ENCODE measurements at places on chromosomes 5 and 9.

DNA sequence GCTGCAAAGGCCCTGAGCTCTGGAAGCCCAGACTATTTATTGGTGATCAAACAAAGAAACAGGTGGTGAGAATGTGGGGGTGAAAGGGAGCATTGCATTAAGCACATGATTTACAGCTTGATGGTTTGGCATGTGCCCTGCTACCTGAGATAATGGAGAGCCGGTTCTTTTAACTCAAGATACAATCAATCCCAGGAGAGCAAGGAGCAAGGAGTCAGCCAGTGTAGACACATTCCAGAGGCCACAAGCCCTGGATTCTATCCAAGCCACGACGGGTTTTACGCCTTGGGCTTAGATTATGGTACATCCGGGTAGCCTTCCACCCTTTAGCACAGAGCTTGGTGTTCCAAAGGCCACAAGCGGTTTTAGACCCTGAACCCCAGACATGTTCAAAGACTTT is 292.2 kb downstream of the CYLC2 start:
- no peak for DNase-seq

DNA sequence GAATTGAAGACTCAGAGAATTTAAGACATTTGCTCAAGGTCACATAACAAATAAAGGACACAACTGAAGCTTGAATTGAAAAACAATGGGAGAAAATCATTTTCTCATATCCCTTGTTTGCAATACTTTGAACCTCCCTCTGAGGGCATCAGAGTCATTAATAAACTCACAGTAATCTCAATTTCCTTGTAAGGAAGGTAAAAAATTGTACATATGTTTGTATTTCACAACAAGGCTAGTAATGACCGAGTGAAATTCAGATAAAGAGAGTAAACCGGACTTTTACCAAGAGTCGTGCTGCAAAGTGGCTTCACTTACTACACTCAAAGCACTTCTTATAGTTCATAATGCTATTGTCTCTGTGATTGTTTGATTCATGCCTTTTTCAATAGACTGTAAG is 665.0 kb downstream of the NR2F1-AS1 start:
- DNase-seq, result peak; percentile 5

DNA sequence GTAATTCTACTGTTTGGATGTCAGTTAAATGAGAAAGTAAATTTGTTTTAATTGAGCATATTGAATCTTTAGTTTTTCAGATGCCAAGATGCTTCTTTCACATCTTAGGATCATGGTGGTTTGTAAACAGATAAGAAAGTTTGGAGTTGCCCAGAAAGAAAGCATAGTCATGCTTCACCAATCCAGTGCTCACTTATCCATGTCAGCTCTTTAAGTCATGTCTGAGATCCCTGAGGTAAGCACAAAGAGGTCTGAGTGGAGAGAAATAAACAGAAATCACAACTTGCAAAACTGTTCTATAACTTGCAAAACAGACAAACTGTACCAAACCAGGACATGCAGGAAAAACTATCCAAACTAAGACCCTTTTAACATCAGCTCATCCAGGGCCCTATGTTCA is 87.7 kb downstream of the OSTF1 start:
- no peak for DNase-seq

DNA sequence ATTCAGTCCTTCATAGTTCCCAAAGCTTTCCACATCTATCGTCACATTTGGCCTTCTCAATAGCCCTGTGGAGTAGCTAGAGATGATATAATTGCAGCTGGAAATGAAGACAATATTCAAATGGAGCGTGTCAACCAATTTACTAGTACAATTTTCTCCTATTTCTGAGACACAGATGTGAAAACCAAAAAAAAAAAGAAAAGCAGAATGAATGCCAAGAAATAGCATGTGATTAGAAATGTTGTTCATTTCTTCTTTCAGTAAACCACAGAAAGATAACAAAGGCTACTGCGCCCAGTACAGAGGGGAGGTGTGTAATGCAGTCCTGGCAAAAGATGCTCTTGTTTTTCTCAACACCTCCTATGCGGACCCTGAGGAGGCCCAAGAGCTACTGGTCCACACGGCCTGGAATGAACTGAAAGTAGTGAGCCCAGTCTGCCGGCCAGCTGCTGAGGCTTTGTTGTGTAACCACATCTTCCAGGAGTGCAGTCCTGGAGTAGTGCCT is 99.0 kb downstream of the MUSK start:
- DNase-seq, result no peak

DNA sequence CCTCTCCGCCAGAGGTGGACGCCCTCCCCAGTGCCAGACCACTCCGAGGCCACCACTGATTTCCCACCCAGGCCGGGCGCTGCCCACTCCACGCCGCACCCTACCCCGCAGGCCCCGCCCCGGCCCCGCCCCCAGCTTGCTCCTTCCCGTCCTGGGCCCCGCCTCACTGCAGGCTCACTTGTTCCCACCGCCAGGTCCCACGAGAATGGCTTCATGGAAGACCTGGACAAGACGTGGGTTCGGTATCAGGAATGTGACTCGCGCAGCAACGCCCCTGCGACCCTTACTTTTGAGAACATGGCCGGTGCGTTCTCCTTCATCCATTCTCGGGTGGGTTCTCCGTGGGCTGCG is 6.5 kb downstream of the LRRC26 start:
- no peak for DNase-seq

DNA sequence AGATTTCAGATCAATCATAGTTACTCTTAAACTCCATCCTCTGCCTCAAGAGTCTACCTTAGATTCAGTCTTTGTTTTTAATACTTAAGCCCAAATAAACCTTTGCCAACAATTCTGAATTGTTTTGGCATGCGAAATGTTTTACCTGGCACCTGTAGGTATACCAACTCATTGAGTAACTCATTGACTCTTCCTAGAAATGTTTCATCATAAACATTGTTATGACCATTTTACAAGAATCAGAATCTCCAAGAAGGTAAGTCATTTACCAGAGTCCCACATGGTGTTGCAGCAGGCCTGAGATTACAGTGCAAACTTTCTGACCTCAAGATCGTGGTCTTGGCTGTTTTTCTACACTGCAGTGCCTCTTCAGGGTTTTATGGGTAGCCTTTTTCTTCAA is 750.4 kb downstream of the BRINP1 start:
- DNase-seq, result no peak

DNA sequence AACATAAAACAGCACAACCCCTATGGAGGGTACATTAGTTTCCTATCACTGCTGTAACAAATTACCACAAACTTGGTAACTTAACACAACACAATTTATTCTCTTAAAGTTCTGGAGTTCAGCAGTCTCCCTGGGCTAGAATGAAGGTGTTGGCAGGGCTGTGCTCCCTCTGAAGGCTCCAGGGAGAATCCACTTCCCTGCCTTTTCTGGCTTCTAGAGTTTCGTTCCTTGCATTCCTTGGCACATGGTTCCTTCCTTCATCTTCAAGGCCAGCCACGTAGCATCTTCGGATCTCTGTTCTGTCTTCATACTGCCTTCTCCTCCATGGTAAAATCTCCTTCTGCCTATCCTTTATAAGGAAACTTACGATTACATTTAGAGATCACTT is 25.0 kb upstream of the GSN start:
- DNase-seq, result no peak

GRCh38 chr5:78538240-78538850 is 110.2 kb downstream of the LHFPL2 start:
- DNase-seq, result no peak

- no peak for DNase-seq
Measured at GRCh38 chr5:118921866-118922265, 66.5 kb downstream of the DTWD2 start.

GRCh38 chr5:124654418-124654817 is 92.0 kb downstream of the ZNF608 start:
- no peak for DNase-seq

- no peak for DNase-seq
Measured at GRCh38 chr5:66015196-66015960, 89.0 kb downstream of the ERBIN start.

GRCh38 chr5:115713408-115713807 is 87.6 kb upstream of the TMED7 start:
- DNase-seq, result no peak

DNA sequence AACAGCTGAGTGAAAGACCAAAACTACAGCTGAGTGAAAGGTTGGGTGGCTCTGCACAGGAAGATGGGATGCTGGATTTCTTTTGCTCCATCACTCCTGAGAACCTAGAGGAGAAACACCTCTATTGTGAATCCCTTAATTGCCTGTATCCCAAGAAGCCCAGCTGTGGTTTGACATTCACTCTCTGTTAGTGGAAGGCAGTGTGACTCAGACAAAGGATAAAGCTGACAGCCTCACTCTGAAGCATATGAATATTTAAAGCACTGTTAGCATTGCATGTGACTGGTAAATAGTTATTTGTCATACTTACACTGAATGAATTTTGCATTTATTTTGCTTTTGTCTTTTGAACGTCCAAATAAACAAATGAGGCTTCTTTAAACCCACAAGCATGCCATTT is 367.1 kb upstream of the RIOK2 start:
- DNase-seq, result peak; percentile 4

GRCh38 chr5:90519081-90519480 is 10.3 kb downstream of the LYSMD3 start:
- no peak for DNase-seq

DNA sequence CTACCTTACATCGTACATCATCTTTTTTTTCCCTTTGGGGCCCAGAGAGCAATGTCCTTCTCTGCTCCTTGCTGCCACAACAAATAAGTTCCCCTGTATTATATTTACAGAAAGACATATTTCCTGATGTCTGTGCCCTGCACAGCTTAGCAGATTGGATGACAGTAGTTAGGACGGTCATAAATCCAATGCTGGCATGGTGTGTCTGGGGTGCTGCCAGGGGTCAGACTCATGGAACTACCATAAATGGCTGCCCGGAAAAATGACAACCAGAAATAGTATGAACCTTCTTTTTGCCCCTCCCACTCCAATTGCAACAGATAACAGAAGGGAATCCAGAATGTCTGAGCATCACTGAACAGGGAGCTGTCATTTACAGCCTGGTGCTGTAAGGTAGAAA is 511.1 kb downstream of the PSAT1 start:
- no peak for DNase-seq

DNA sequence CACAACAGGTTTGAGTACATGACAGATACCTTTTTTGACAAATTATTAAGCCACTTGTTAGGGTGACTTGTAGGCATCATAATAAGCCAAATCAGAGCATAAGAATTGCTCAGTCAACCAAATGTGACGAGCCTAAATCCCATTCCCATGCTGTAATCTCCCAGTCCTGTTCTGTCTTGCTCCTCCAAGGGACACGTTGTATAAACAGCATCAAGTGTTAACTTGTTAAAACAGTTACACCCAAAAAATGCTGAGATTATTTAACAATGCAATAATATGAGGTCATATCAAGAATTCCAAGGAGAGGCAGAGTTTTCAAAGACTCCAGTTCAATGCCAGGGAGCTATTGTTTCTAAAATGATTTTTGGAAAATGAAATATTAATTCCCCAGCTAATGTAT is 76.2 kb downstream of the SH3TC2 start:
- DNase-seq, result no peak

GRCh38 chr9:78291240-78291925 is 5.5 kb upstream of the PSAT1 start:
- no peak for DNase-seq

DNA sequence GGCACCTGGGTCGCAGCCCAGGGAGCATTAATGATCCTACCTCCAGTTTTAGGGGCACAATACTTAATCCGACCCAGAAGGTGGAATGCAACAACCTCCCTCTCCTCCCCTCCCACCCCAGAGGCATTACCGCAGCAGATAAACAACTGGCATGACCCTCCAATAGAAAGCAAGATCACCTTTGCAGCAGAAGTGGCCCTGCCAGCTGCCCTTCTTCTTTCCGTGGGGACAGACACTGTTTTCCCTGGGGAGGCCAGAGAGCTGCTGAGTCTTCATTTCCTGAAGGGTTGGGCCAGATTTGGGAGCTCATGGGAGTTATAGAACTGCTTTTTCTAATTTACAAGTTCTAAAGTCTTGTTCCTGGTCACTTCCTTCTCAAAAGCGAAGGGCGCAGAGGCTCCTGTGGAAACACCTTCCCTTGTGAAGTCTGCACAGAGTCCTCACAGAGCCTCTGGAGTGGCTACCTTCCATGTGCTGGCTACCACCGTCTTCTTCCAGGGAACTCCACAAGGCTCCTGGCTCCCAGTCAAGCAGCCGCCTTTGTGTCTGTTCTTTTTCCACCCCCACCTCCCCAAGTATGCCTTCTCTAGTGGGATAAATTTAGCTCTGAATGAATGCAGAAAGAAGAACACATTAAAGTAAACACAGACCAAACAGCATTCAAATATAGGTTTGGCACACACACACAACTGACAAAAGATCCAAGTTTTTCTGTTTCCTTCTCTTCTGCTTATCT is 8.0 kb upstream of the PALM2AKAP2 start:
- DNase-seq, result no peak

DNA sequence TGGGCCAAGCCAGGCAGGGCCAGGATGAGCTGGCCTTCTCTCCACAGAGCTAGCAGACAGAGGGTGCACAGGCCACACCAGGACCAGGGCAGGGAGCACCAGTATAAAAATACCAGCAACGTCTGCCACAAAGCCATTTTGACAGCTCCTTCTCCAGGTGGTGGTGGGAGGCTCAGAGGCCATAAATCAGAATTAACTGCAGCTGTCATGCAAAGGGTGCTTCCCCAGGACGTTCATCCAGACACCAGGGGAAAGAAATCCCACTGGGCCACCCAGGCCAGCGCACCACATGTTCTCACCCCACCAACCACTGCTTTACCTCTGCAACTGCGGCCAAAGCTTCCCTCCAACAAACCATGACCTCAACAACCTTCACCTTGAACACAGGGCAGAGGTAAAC is 403.7 kb upstream of the TRPC7 start:
- no peak for DNase-seq

GRCh38 chr5:36178524-36178890 is 26.6 kb downstream of the SKP2 start:
- DNase-seq, result no peak

- DNase-seq, result no peak
Measured at GRCh38 chr9:2666569-2666968, 45.0 kb downstream of the VLDLR start.

DNA sequence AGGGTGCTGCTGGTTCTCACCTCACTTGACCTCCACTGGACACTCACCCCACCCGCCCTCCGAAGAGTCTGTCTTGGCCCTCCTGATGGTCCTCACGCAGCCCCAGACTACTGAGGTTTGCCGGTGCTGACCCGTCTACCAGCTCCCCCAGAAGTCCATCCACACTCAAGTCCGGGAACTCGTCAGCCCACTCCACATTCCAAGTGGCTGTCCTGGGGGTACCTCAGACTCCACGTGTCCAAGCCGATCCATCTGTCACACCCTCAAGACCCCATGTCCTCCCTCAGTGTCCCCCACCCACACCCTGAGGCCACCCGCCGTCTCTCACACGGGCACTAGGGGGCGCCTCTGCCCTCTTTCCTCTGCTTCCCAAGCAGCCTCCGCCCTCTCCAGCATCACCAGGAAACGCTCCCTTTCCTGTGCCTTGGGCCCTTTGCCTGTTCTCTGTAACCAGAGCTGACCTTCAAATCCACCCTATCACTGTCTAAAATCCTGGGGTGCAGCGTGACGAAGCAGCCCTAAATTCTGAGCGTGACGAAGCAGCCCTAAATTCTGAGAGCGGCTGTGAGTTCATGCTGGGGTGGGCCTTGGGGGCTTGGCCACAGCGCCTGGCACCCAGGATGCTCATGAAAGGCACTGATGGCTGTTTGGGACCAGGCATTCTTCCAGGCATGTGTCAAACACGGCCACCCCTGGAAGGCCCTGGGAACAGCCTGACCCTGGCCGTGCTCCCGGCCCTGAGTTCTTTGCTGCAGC is 95.7 kb downstream of the KCNT1 start:
- DNase-seq, result peak; percentile 67
